Naive thymus-derived CD8-positive, alpha-beta T cell (primary cell): ENCODE measurements at places on chromosomes 3 and 15.

DNA sequence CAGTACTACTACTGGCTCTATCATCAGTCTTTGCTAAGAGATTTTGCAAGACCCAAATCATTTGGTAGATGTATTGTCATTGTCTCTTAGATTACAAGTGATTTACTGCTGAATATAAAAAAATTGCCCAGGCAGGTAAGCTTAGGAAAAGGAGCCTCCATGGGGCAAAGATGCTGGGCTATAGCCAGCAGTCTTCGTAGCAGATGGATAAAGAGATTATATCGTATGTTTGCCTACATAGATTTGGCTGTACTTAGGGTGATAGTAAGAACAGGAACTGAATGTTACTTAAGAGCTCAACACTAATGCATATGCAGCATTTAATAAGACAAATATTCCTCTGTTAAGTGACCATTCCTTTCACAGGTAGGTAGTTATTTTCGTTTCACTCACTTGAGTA, 48.9 kb downstream of the PTPRG start:
- DNase-seq, result no peak

GRCh38 chr15:59174835-59175831, 31.5 kb upstream of the LDHAL6B start:
- DNase-seq, result peak; percentile 2

- no peak for DNase-seq
These were observed 31.7 kb downstream of the SLC6A6 start for GRCh38 chr3:14434126-14434497.

DNA sequence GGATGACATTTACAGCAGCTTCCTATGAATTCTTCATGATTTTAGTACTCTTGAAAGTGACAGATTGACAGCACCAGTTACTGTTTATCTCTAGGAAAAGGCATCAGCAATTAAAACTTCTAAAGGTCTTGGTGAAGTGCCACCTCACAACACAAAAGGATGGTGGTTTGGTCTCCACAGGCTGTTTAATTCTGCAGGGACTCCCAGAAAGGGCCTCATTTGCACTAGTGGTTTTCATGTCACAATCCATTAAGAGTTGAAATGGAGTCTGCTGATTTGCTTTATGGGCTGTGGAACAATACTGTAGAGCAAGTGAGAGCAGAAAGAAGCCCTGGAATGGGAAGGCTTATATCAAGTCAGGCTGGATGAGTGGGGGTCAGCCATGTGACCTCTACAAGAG, 225.3 kb upstream of the KCNMB2 start:
- DNase-seq, result no peak

DNA sequence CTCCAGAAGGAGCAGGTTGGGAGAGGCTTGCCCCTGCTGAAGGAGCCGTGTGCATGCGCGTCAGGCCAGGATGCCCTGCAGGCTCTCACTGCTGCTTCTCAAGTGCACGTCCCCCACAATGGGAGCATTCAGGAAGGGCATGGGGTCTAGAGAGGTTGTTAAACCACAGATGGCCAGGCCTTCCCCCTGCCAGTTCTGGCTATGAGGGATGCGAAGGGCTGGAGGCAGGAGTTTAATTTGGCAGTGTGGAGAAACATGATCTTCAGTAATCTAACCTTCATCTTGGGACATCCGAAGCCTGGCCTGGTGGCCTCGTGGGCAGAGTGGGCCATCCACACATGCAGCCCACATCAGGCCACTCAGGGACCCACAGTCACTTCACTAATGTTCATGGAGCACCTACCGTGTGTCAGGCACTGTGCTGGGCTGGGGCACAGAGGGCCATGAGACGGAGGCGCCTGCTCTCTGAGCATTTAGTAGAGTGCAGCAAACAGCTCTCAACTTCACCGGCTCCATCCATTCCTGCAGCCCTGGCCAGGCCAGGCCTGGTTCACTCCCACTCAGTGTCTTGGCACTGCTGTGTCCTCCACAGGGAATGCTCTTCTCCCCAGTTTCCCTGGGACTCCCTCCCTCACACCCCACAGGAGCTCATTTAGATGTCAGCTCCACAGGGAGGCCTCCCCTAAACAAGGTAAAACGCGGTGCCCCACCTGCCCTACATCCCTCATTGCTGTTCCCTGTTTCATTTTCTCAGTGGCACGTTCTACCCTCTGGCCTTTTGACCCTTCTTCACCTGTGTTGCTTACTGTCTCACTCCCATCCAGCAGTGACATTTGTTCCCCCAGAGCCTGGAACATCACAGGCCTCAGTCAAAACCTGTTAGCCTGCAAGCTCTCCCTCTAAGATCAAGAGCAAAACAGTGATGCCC, 4.0 kb downstream of the CFAP100 start:
- DNase-seq, result no peak

DNA sequence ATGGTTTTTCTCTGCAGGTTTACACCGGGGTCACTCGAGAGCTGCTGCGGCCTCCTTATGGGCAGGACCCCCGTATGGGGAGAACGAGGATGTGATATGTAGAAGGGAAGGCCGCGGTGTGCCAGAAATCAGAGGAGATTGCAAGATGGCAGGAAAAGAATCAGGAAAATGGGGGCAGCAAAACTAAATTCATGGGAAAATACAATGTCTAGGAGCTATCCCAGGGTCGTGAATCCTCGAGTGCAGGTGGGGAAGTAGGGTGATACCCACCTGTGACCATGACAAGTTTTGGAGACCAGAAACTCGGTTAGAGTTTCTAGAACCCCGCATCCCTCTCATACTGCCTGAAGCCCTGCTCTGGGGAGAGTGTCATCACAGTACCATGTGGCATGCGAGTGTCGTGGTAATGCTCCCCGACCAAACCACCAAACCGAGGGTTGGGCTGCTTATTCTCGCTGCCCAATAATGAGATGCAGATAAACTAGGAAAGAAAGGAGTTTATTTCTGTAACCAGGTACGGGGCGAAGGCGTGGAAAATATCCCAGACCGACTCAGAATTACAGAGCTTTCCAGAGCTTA, 781 bp downstream of the TRNT1 start:
- DNase-seq, result peak; percentile 26

DNA sequence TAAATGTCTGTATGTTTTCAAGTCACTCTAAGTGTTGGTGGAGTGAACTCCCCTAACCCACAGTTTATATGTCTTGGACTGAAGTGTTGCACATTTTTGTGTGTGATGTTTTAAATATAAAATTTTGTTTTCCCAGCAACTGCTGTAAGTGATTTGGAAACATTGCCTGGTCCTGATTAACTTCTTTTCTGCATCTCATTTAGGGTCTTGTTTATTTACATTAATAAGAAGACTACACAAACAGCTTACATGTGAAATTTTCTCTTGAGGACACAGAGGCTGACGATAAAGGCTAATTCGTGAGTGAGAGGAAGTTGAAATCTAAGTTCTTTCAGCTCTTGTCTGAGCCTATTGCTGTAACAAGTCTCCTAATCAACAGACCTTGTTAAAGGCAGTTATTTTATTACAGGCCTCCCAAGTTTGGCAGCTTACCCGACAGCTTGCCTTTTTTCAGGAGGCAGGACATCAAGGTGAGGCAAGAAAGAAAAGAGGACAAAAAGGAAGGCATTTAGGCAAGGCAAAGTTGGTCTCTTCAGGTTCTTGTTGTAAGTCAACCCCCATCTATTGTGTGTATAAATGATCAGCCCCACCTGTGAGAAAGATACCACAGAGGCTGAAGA, 177.7 kb upstream of the NR2E3 start:
- no peak for DNase-seq

GRCh38 chr3:4030624-4031023, 231.4 kb downstream of the LRRN1 start:
- no peak for DNase-seq

DNA sequence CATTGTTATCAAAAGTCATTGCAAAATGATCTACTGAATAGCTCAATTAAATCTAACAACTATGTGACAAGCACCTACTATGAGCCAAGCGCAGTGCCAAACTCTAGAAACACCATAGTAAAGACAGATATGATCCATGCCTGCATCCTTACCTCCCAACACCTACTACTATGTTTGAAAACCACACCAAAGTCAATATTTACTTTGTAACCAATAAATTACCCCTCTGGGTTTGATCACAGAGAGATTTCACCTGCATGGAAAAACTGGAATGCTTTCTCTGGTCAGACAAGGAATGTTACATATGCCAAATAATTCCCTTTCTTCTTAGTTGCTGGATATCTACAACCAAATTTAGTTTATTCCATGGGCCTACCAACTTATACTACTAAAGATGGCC, 422.2 kb downstream of the FHIT start:
- DNase-seq, result no peak

DNA sequence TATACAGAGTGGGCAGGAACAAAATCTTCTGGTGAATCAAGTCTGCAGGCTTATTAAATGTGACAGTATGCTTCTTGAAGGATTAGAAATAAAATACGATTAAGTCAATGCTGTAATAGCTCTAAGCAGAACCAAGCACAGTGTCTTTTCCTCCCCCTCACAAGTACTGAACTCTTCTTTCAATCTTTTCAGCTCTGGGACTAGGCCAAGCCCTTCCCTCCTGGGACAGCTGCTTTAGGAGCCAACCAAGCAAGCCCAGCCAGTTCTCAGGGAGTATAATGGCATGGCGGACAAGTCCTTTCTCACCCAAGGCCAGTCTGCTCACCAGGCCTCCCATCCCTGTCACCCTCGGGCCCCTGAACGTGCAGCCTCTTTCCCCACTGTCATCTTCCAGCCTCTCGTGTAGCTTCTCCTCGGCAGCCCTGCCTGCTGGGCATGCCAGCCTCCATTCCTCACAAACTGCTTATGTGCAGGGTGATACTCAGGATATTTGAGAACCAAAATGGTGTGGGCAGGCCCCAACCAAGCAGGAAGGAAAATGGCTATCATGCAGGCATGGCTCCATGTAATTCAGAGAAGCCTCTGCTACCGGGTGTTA, 8.4 kb upstream of the PPP1R2 start:
- no peak for DNase-seq

GRCh38 chr3:190053919-190054672, 66.6 kb downstream of the P3H2 start:
- no peak for DNase-seq

GRCh38 chr3:193586526-193586925, 6.5 kb upstream of the OPA1 start:
- DNase-seq, result no peak

DNA sequence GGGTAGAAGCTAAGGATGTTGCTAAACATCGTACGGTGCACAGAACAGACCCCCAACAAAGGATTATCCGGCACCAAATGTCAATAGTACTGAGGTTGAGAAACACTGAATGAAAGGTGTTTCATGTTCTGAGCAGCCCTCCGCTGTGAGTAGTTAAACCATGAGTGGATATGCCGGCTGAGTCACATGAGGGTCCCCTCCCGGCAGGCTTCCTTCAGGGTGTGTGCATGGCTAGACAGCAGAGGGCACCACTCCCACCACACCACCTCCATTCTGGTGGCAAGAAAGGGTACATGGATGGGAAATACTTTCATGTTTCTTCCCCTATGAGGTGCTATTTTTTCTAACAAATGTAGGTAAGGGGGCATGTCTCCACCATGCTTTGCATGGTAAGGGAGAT, 128.3 kb upstream of the SEMA6D start:
- DNase-seq, result no peak
